ENCODE measurements at places on chromosomes 16 and 17. TPM values are rescaled to one million over a fixed set of nuclear protein-coding genes. Genes with fewer than 3 reads are reported as not detected.

GRCh38 chr16:65142276-65142675, 20.4 kb upstream of the CDH11 start:
- H3K4me1 ChIP-seq, result no peaks in the 10 kb centered on the region
- no peaks in the 10 kb centered on the region for H3K27me3 ChIP-seq
- no peak for DNase-seq
- H3K36me3 ChIP-seq, result no peaks in the 10 kb centered on the region
- H3K27ac ChIP-seq, result no peak overlapping the region
- H3K4me3 ChIP-seq, result no peak overlapping the region

DNA sequence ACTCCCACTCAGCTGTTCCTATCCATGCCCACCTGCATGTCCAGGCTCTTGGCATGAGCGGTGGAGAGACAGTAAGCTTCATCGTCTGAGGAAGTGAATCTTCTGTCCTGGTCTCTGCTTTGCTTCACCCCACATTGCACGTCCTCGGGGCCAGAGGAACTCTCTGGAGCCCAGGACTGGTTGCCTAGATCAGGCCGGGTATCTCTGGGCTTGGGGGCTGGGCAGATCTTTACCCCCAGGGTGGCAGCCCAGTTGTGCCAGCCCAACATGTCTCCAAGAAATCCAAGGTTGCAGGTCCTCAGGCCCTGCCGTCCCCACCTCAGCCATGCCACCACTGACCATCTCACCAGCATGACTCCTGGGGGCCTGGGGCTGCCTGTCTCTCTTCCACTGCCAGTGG, 58.3 kb downstream of the BEAN1 start:
- DNase-seq, result no peak
- H3K4me3 ChIP-seq, result no peak overlapping the region
- no peak overlapping the region for H3K27ac ChIP-seq
- no peaks in the 10 kb centered on the region for H3K4me1 ChIP-seq
- H3K27me3 ChIP-seq, result no peaks in the 10 kb centered on the region

- DNase-seq, result no peak
- H3K27ac ChIP-seq, result no peak overlapping the region
- no peaks in the 10 kb centered on the region for H3K4me1 ChIP-seq
- no peaks in the 10 kb centered on the region for H3K36me3 ChIP-seq
These were observed 1408.7 kb upstream of the GOT2 start for GRCh38 chr16:60142619-60143347.

DNA sequence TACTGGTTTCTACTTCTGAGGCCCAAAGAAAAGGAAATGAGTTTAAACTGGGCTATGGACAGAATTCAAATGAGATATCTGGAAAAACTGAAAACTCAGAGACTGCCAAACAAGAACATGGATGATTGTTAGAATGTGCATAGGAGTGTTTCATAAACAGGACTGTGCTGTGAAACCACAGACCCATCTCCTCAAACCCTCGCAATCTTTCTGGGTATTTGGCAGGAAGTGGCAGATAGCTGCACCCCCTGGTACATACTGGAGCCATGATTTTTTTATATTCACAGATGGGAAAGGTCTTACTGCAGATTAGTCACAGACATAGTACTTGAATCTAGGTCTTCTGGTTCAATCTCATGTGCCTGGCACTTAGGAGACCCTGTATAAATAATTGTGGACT, 145.0 kb downstream of the CCDC182 start:
- H3K36me3 ChIP-seq, result no peaks in the 10 kb centered on the region
- H3K4me3 ChIP-seq, result no peak overlapping the region
- no peak for DNase-seq
- H3K27ac ChIP-seq, result no peak overlapping the region
- peaks cover 30% of the 10 kb centered on the region for H3K4me1 ChIP-seq

- DNase-seq, result no peak
- H3K4me1 ChIP-seq, result peaks cover 5% of the 10 kb centered on the region
- no peaks in the 10 kb centered on the region for H3K36me3 ChIP-seq
These were observed 96.7 kb downstream of the SEC14L1 start for GRCh38 chr17:77237232-77238008.

GRCh38 chr16:19085679-19086200, 18.3 kb downstream of the COQ7 start:
- peak overlapping the region; percentile 65 for H3K4me3 ChIP-seq
- no peak overlapping the region for H3K27ac ChIP-seq
- DNase-seq, result no peak
- no peaks in the 10 kb centered on the region for H3K27me3 ChIP-seq
- H3K36me3 ChIP-seq, result no peaks in the 10 kb centered on the region

The PDILT gene
- not detected for polyA plus RNA-seq

DNA sequence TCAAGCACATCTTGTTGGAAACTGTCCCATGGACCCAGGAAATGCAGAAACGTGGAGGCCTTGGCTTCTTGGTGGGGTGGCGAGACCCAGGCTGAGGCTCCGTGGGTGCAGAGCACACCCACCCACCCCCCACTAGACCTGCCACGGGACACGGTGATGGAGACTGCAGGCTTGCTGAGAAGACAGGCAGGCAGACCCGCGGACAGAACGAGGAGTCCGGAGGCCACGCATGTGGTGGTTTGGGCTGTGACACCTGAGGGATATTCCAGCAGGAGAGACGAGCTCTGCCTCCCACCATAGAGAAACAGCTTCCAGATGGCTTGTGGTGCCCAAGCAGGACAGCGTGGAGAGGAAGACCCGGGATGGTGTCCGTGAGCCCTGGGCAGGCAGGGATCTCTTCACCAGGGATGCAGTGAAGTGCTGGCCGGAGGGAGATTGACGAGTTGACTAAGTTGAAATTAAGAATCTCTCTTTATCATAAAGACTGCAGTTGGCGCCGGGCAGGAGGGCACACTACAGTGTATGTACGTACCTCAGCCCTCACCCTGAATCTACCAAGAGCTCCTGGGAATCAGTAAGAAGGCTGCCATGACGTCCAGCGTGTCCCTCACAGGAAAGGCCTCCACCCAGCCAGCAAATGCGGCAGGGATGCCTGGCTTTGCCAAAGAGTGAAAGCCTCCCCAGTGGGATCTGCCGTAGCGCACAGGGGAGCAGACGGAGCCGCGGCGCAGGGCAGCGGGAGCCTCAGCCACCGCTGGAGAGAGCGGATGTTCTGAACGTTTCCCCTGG, 8.2 kb downstream of the UBE2I start:
- H3K4me3 ChIP-seq, result no peak overlapping the region
- DNase-seq, result no peak
- no peaks in the 10 kb centered on the region for H3K4me1 ChIP-seq
- H3K27me3 ChIP-seq, result no peaks in the 10 kb centered on the region
- peaks cover 11% of the 10 kb centered on the region for H3K36me3 ChIP-seq

DNA sequence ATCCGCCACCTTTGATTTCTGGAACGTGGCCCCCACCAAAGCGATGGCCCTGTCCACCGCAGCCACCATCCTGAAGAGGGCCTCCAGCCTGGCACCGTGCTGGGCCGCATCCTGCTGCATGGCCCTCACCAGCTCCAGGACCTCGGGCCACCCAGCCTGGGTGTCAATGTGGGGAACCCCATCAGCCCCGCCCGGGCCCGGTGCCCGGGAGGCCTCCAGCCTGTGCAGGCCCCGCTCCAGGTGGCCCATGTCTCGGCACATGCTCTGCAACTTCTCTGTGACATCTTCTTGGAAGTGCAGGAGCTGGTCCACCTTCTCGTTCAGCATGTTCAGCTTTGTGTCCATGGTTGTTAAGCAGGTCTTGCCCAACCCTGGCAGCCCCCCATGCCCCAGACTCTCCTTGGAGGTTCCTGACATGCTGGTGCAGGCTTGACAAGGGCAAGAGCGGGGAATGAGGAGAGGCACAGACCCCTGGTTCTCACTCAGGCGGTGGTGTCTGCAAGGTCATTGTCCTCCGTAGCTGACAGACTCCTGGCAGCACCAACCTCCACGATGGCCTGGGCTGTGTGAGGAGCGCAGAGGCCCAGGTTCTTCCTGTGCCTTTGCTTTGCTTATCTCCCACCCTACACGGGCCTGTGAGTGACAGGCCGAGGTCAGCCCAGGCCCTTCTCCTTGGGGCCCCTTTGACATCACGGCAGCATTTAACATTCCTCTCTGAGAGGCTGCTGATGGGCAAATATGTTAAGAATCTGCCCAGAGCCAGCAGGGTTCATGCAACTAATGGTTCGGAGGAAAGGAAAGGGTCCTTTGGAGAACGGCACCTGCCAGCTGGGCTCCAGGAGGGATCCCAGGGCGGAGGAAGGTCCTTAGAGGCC, at the start of gene MYLK3:
MYLK3 (minus strand) TSS at position 568 of the 875 bp plus-strand sequence; CDS start at position 417, 151 bp downstream.
- DNase-seq, result no peak
- no peaks in the 10 kb centered on the region for H3K36me3 ChIP-seq
- no peak within 1 kb of the TSS for H3K27ac ChIP-seq
- H3K4me3 ChIP-seq, result no peak within 1 kb of the TSS
- H3K4me1 ChIP-seq, result no peaks in the 10 kb centered on the region
- no peaks in the 10 kb centered on the region for H3K27me3 ChIP-seq

The WBP2 gene
- polyA plus RNA-seq, result 151 TPM

The PITPNM3 gene
- polyA plus RNA-seq, result 1.8 TPM

GRCh38 chr17:20123209-20123608, 114.0 kb downstream of the SPECC1 start:
- H3K4me3 ChIP-seq, result no peak overlapping the region
- no peaks in the 10 kb centered on the region for H3K36me3 ChIP-seq
- no peaks in the 10 kb centered on the region for H3K4me1 ChIP-seq
- no peak overlapping the region for H3K27ac ChIP-seq
- no peaks in the 10 kb centered on the region for H3K27me3 ChIP-seq

GRCh38 chr17:48492401-48493298, 38.2 kb downstream of the HOXB1 start:
- no peaks in the 10 kb centered on the region for H3K36me3 ChIP-seq
- H3K27ac ChIP-seq, result peak overlapping the region; percentile 69
- no peaks in the 10 kb centered on the region for H3K27me3 ChIP-seq
- DNase-seq, result peak; percentile 93
- peak overlapping the region; percentile 22 for H3K4me3 ChIP-seq

- no peak overlapping the region for H3K27ac ChIP-seq
- H3K4me1 ChIP-seq, result no peaks in the 10 kb centered on the region
- H3K4me3 ChIP-seq, result no peak overlapping the region
- no peak for DNase-seq
These were observed 16.2 kb upstream of the PVALEF start for GRCh38 chr17:81148986-81149533.

The MT1A gene
- 3.1 TPM for polyA plus RNA-seq

- no peak overlapping the region for H3K27ac ChIP-seq
- peak overlapping the region; percentile 16 for H3K4me3 ChIP-seq
- H3K36me3 ChIP-seq, result peaks cover 20% of the 10 kb centered on the region
- DNase-seq, result peak; percentile 64
- peaks cover 14% of the 10 kb centered on the region for H3K4me1 ChIP-seq
These were observed 50.1 kb upstream of the DDX52 start for GRCh38 chr17:37693328-37693727.

DNA sequence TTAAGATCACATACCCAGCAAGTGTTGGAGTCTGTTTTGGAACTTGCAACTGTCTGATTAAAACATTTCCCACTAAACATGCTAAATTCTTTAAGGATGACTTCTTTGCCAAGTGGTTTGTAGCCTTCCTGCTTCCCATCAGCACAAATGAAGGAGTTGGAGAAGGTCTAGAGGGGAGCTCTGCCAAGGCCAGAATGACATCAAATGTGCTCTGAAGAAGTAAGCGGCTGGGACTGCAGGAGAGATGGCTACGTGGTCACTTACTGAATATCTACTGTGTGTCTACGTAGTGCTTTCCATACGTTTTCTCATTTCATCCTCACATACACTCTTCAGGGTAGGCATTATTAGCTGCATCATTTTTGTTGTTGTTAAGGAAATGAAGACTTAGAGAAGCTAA, 135.7 kb upstream of the NLRP1 start:
- no peak for DNase-seq
- no peaks in the 10 kb centered on the region for H3K4me1 ChIP-seq
- no peaks in the 10 kb centered on the region for H3K27me3 ChIP-seq
- no peak overlapping the region for H3K27ac ChIP-seq
- H3K4me3 ChIP-seq, result no peak overlapping the region

The PSMD7 gene
- 69.6 TPM for polyA plus RNA-seq

Data from kidney (tissue), 22 donors.